Mammary epithelial cell (primary cell): ENCODE measurements at places on chromosomes 5 and 9.

DNA sequence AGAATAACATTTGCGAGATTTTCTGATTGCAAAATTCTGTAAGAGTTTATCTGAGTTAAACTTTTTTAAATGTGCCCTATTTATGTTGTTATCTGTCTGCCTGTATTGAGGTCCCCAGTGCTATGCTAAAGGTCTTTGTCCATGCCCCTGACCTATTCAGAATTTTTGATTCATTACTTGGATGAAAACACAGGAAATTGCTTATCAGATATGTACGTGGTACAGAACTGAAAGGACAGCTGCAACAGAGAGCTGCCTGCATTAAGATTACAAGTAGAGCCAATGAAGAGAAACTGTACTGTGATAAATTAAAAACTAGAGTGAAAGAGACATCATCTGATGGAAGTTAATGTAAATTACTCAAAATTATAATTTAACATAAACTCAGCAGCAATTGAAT, 408.8 kb downstream of the ADGRV1 start:
- no peak for DNase-seq

GRCh38 chr5:16881251-16881650, 54.8 kb downstream of the MYO10 start:
- DNase-seq: no peak

- DNase-seq: no peak
These were observed 11.2 kb downstream of the GPX3 start for GRCh38 chr5:151031554-151031953.

- peak; percentile 82 for DNase-seq
These were observed 238.0 kb downstream of the HSPA4 start for GRCh38 chr5:133289686-133290367.

DNA sequence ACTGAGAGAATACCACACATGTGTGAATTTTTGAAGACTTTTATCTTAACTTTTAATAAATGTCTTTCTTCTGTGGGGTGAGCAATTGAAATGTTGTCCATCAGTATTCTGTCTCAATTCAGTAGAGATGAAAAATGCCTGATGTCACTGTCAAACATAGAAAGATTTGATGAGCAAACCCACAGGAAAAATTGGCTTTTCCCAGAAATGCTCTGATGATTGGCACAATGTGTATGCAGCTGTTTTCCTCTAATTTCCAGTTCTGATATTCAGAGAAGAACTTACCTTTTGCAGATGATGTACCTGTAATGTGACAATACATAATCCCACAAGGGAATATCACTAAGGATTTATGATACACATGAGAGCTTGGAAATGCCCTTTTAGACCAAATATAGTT, 340.0 kb downstream of the PTPRD start:
- no peak for DNase-seq

- no peak for DNase-seq
These were observed 43.9 kb downstream of the ZNF608 start for GRCh38 chr5:124702525-124702924.

- DNase-seq: no peak
These were observed 10.5 kb downstream of the ZDHHC12 start for GRCh38 chr9:128713411-128713780.

- DNase-seq: no peak
These were observed 36.3 kb downstream of the GLIS3 start for GRCh38 chr9:4263591-4263990.

- DNase-seq: no peak
These were observed 142.2 kb upstream of the KLF4 start for GRCh38 chr9:107631788-107632187.

DNA sequence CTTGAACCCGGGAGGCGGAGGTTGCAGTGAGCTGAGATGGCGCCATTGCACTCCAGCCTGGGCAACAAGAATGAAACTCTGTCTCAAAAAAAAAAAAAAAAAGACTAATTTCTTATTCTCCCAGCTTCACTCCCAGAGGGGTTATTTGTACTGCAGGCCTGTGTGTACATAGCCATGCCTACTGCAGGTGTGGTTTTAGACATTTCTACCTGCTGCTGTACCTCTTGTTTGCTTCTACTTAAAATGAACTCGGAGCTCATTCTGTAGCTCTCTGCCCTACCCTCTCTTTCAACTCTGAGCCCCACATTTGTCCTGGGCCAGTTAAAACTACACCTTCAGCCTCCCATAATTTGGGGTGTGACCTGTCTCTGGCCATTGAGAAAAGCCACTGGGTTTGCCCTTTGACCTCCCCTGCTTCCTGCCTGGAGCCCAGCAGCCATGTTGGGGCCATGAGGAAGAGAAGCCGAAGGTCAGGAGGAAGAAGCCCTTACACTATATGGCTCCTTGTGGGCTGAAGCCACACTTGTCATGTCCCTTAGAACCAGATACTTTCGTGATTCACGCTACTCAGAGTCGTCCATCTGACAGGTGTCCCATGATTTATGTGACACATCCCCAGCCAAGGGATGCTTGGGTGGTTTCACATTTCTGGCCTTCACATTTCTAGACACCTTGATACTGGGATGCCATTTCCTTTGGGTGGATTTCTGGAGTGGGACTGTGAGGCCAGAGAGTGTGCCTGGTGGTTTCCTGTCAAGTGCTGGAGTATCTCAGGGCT, 9.4 kb upstream of the CARD19 start:
- no peak for DNase-seq

- DNase-seq: peak; percentile 28
These were observed 52.1 kb downstream of the GRIA1 start for GRCh38 chr5:153542536-153542935.
